ENCODE measurements at places on chromosomes 5 and 9.

GRCh38 chr5:947626-948471, 55.2 kb downstream of the TRIP13 start:
- no peak for DNase-seq

- no peak for DNase-seq
Measured at GRCh38 chr5:96648593-96648992, 13.6 kb upstream of the CAST start.

DNA sequence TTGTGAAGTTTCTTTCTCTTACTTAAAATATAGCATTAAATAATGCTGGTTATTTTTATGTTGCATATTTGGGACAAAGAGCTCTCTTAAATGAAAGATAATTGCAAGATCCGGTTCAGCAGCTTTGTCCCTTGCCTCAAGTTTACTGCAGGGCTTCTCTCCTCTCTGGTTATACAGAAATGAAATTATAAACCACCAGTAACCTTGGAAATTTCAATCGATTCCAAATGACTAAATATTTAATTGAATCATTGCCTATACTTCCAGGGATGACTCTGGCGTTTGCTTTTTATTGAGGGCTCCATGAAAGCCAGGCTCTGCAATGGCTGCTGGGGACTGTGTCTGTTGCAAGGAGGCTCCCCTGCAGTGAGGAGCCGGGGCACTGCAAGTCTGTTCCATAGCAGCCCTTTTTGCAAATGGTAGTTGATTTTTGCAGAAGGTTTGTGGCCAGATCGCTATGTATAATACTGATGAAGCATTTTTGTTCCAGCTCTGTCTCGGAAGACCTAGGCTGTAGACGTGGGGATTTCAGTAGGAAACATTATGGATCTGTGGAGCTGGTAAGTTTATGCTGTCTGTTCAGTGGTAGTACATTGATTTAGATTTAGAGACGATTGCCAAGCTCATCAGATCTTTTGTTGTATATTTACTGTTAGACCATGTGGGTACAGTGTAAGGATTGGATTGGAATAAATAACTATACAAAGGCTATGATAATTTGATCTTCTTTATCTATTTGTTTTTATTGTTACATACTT, at the start of gene GARNL3:
Gene GARNL3, plus strand, starts transcription at position 313 of the 758 bp plus-strand sequence. Its CDS starts 104 bp downstream, at position 417.
- no peak for DNase-seq

- no peak for DNase-seq
Measured at GRCh38 chr5:161112371-161112770, 260.4 kb upstream of the ATP10B start.

- no peak for DNase-seq
Measured at GRCh38 chr5:38420691-38421390, 135.6 kb downstream of the LIFR start.

DNA sequence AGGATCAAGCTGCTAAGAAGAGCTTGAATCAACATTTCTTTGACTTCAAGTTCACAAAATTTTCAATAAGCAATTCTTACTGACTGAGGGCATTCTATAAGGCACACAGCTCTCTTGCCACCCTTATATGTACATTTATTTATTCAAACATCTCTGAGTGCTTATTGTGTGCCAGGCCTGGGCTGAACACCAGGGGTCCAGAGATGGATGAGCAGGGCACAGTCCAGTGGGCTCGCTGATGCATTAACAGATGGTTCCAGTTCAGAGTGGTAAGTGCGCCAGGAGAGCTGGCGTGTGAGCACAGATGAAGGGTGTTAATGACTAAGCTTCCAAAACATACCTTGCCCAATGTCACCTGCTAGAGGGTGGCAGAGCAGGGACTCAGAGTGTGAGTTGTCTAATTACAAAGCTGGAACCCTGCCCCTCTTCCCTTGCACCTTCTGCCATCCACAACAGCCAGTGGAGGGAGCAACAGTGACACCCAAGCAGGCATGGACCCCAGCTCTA, 24.6 kb downstream of the ALG2 start:
- no peak for DNase-seq

DNA sequence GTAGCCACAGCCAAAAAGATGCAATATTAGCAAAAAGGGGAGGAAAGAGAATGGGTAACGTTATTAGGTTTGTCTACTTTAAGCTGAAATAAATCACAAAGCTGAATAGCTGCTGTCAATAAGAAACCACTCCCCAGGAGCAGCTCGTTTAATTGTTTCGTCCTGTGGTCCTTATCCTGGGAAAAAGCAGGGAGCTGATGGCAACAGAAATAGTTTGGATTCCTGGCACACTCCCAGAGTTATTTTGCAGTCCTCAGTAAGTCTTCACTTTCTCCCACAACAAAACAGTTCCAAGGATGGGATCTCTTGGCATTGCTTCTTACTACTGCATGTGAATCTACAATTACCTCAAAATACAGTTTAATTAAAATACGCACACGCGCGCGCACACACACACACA, 28.8 kb downstream of the FRMD3 start:
- DNase-seq = peak; percentile 58

- DNase-seq = no peak
Measured at GRCh38 chr9:86181379-86182315, 77.8 kb downstream of the C9orf153 start.

DNA sequence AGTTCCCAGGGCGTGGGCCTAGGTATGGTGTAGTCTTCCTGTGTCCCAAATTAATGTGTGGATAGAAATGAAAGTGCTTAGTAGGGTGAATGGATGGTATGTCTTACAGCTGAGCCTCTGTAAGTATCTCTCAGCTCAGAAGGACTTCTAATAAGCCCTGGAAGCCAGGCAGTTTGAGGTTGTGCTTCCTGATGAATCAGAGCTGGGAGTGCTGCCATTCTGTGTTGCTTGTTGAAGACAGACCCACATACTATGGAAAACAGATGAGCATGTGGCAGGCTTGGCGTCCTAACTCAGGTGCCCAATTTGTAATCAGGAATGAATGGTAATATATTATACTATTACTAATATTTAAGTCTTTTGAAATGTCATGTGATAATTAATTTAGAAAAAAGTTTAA, 69.8 kb downstream of the CMYA5 start:
- peak; percentile 64 for DNase-seq

Measured in AG04449 (cell line).